ENCODE measurements at places on chromosomes 5 and 9.

- DNase-seq = no peak
These were observed 506.1 kb downstream of the BNC2 start for GRCh38 chr9:16364347-16364746.

GRCh38 chr9:16032799-16033198 lies 480.0 kb downstream of the CCDC171 start:
- DNase-seq = no peak

GRCh38 chr5:103120607-103121200 lies 603 bp downstream of the PPIP5K2 start:
- no peak for DNase-seq

GRCh38 chr9:99809586-99810319 lies 11.9 kb upstream of the NR4A3 start:
- DNase-seq = no peak

DNA sequence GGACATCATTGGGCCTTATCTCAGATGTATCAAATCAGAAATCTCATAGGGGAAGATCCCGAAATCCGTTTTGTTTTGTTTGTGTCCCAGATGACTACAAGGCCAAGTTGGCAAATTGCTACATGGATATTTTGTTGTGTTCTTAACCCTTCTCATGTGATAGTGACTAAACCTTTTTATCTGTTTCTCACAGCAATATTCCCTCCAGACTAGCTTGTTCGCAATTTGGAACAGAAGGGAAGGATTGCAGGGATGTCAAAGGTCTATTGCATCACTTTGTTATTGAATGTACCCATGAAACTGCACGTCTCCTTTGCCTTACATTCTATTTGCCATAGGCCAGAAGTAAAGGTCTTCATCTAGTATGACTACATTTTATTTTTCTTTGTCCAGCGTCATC lies 453.9 kb downstream of the NFIB start:
- no peak for DNase-seq

DNA sequence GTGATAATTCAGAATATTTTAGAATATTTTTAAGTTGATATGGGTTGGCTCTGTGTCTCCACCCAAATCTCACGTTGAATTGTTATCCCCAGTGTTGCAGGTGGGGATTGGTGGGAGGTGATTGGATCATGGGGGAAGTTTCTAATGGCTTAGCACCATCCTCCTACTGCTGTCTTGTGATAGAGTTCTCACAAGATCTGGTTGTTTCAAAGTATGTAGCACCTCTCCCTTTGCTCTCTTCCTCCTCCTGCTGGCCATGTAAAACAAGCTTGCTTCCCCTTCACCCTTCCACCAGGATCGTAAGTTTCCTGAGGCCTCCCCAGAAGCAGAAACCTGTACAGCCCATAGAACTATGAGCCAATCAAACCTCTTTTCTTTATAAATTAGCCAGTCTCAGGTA lies 214.6 kb upstream of the C9orf72 start:
- no peak for DNase-seq

DNA sequence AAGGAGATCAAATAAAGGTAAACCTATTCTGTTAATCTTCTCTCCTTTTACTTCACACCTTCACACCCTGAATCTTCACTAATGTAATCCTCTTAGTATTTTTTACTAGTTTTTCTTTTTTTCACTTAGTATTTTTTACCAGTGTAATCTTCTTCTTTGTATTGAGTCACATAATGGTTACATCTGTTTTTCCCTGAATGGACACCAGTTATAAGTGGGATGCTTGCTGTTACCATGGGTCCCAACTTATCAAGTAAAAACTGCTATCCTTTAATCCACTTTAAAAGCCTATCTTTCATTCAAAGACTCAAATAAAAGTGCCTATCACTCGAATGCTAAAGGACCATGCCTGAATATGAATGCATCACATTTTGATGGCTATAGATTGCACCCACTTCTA lies 15.1 kb downstream of the ZFAND5 start:
- DNase-seq = no peak

GRCh38 chr5:6450319-6450833 lies 1.7 kb downstream of the UBE2QL1 start:
- DNase-seq = no peak

DNA sequence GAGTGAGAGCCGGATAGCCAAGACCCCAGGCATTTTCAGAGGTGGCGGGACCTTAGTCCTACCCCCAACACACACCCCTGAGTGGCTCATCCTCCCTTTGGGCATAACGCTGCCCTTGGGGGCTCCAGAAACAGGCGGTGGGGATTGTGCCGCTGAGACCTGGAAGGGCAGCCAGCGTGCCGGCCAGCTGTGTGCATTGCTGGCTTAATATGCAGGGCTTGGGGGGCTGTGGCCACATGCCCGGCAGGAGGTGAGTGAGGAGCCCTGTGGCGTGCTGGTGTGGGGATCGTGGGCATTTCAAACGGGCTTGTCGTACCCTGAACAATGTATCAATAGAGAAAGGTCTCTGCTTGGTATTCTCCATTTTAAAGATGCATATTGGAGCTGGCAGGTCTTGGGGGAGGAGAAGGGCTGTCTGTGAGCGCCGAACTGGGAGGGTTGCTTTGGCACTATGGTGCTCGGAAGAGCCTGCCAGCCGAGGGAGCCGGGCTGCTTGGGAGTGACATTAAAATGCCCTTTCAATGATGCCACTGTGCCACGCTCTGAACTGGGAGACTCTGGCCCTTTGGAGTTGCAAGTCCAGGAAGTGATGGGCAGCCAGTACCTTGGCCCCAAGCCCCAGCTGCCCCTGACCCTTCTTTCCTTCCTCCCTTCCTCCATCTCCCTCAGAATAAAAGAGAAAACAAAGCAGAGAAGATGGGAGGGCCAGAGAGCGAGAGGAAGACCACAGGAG lies 11.2 kb upstream of the OLFM1 start:
- DNase-seq = no peak

DNA sequence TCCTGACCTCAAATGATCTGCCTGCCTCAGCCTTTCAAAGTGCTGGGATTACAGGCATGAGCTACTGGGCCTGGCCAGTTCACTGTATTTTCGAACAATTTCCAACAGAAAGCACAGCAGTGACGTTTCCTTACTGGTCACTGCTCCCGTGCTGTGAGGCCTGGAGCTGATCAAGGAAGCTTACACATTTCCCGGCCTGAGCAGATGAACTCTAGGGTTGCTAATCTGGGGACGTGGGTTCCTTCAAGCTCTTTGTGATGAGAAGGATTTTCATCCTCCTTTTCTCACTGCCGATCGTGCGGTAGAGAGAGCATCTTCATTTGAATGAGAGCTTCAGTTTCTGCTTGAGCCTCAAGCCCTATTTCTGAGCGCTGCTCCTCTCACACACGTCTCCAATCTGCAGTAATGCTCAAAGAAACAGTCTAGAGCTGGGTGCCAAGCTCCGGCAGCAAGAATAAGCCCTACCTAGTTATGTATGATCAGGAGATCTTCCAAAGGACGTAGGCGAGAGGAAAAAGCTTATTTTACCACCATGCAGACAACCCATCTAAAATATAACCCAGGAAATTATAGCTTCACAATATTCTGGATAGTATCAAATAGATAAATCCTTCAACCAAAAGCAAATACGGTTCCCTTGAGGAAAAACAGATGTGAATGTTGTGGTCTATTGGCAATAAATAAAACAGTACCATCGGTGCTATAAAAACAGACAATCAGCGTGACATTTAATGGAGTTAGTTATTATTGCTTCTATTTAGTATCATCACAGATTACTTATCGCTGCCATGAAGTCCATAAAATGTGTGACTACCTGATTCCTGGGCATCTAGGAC lies 7.3 kb upstream of the SPATA24 start:
- DNase-seq = no peak

- DNase-seq = no peak
These were observed 62.1 kb upstream of the NUDT12 start for GRCh38 chr5:103624675-103625074.

GRCh38 chr5:56159521-56159947 lies 73.6 kb downstream of the ANKRD55 start:
- no peak for DNase-seq

- DNase-seq = no peak
These were observed 380.8 kb downstream of the SPATA31D1 start for GRCh38 chr9:82369251-82369945.

DNA sequence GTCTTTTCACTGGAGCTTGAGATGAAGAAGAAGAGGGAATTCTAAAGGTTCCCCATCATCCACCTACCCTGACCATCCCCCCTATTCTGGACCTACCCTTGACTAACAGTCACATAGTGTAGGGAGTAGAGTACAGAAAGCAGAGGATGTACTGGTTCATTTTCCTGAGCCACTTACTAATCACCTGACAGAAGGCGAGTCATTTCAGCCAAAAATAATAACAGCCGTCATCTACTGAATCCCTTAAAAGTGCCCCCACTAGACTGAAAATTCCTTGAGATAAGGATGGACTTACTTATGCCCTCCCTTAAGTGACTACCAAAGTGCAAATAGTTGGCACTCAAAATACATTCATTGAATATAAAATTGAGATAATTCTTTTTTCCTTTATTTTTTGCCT lies 112.2 kb downstream of the FOXD1 start:
- DNase-seq = no peak

GRCh38 chr5:76199336-76200318 lies 116.4 kb downstream of the SV2C start:
- no peak for DNase-seq

GRCh38 chr9:69346596-69347390 lies 21.8 kb downstream of the ENTREP1 start:
- DNase-seq = no peak

GRCh38 chr5:93331241-93331640 lies 249.8 kb downstream of the NR2F1-AS1 start:
- no peak for DNase-seq

- DNase-seq = no peak
These were observed 573.6 kb upstream of the ARRDC3 start for GRCh38 chr5:91956738-91957137.

- DNase-seq = no peak
These were observed 721 bp upstream of the MAML1 start for GRCh38 chr5:179731791-179732411.

- DNase-seq = no peak
These were observed 19.5 kb upstream of the RAB14 start for GRCh38 chr9:121220996-121221663.
